ENCODE measurements at places on chromosomes 11 and 22. TPM values are rescaled to one million over a fixed set of nuclear protein-coding genes. Genes with fewer than 3 reads are reported as not detected.

DNA sequence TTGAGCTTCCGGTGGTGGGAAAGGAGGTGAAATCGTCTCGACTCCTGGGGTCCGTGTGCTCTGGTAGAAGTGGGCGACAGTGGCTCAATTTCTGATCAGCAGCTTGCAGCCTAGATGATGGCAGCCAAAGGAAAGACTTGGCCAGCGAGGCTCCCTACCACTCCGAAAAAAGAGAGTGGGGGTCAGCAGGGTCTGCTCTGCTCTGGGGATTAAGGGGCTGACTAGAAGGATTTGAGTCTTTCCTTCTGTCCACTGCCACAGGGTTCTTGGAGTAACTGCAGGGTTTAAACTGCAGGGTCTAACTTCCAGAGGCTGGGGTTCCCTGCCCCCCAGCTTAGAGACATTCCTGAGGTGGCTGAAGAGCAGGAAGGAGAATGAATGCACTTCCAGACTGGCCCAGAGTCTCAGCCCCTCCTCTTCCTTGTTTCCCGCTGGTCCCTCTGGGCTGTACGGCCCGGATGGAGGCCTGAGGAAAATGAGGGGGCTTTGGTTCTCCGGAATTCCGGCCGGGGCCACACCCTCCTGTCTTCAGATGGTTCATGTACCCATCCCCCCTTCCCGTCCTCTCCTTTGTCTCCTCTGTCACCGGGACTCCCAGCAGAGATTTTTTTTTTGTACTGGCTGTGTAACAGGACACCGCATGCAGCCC is 907 bp downstream of the SERPINH1 start:
- DNase-seq, result peak; percentile 77

- no peak for DNase-seq
Measured at GRCh38 chr11:100294748-100295147, 392.3 kb upstream of the ARHGAP42 start.

ZNF280B gene
- total RNA-seq, result 0.55 TPM

FOLR1 gene
- total RNA-seq, result not detected

DNA sequence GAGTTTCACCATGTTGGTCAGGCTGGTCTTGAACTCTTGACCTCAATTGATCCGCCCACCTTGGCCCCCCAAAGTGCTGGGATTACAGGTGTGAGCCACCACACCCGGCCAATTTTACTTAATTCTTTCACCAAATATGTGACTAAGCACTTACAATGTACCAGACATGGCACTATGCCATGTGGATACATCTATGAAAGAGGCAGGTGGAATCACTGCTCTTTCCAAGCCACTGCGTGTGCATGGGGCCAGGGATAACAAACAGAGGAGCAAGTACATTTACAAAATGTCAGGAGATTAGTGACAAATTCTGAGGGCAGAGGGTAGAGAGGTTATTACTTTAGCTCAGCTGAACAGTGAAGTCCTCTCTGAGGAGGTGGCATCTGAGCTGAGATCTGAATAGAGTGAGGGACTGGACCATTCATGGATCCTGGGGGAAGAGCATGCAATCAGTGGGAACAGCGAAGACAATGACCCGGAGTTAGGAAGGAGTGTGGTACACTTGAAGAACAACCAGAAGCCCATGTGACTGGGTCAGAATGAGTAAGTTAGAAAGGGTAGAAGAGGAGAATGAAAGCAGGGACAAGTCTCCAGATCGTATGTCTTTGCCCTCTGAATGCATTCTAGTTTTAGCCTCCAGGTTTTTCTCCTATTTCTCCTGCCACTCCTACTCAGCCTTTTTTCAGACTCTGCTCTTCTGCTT is 38.3 kb upstream of the GRAMD1B start:
- DNase-seq, result no peak

CYP2D6 gene
- 19.8 TPM for total RNA-seq

Data from stomach (tissue), 19 donors.